Stimulated activated CD8-positive, alpha-beta memory T cell treated with anti-CD3 and anti-CD28 coated beads, Interleukin-7, amount 100 ng/mL, for 1 hour (primary cell): ENCODE measurements at places on chromosomes 6 and 20.

GRCh38 chr20:46087161-46087560, 2.6 kb downstream of the NCOA5 start:
- no peak for DNase-seq

DNA sequence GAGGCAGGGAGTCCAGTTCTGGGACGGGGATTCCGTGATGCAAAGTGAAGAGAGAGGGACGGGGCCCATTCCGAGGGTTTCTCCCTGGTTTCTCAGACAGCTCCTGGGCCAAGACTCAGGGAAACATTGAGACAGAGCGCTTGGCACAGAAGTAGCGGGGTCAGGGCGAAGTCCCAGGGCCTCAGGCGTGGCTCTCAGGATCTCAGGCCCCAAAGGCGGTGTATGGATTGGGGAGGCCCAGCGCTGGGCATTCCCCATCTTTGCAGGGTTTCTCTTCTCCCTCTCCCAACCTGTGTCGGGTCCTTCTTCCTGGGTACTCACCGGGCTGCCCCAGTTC, 35.9 kb upstream of the HLA-G start:
- no peak for DNase-seq

DNA sequence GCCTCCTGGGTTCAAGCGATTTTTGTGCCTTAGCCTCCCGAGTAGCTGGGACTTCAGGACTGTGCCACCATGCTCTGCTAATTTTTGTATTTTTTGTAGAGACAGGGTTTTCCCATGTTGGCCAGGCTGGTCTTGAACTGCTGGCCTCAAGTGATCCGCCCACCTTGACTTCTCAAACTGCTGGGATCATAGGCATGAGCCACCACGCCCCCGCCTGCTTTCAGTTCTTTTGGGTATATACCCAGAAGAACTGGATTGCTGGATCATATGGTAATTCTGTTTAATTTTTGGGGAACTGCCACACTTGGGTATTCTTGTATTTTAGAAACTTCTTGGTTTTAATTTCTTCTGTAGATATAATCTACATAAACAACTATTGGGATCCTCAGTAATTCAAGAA, 17.0 kb downstream of the CDS2 start:
- DNase-seq = no peak

- no peak for DNase-seq
Measured at GRCh38 chr6:28474441-28475219, 31.3 kb upstream of the ZSCAN23 start.

DNA sequence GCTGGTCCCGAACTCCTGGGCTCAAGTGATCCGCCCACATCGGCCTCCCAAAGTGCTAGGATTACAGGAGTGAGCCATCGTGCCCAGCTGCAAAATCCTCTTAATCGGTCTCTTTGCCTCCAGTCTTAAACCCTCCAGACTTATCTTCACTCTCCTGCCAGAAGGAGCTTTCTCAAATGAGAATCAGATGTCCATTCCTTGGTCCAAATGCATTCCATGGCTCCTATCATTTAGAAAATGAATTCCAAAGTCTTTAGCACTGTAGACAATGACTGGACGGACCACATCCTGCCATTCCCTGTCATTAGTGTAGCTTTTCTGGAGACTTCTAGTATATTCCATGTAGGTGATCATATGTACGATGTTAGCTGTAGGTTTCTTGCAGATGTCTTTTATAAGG, 141.9 kb downstream of the ID4 start:
- no peak for DNase-seq

DNA sequence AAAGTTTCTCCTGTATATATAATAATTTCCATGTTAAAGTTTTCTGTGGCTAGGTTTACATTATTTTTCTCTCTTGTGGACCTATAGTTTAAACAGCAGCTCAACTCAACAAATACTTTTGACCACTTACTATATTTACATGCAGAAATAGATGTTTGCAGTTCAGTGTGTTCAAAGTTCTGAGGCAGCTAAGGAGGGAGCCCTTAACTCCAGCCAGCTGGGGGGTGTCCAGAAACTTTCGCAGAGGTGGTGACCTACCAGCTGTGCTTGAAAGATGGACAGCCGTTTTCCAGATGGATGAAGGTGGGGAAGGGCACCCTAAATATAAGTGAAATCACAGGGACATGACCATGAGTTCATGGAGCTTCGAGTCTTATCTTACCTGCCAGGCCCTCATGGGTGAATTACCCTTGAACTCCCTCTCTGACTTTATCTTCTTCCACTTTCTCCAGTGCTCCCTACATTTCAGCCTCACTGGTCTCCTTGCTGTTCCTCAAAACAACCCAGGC, 33.4 kb downstream of the DHX35 start:
- no peak for DNase-seq

- no peak for DNase-seq
Measured at GRCh38 chr20:24779946-24780345, 169.1 kb upstream of the CST7 start.

DNA sequence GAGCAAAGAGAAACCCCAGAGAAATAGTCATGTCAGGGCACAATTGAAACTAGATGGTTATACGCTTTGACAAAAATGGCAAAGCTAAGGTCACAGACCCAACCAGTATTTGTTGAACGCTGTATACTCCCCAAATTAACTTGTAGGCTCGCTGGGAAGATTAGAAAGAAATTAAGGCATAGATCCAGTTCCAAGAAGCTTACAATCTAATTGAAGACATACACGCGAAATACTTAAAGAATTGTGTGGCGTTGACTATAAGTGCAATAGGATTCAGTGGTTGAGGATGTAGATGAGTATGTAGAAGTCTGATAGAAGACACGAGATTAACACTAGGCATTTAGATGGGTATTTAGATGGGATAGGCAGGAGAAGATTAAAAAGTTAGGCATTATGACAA, 525 bp downstream of the FAM229B start:
- DNase-seq = no peak
